ENCODE measurements at places on chromosomes 5 and 9.

DNA sequence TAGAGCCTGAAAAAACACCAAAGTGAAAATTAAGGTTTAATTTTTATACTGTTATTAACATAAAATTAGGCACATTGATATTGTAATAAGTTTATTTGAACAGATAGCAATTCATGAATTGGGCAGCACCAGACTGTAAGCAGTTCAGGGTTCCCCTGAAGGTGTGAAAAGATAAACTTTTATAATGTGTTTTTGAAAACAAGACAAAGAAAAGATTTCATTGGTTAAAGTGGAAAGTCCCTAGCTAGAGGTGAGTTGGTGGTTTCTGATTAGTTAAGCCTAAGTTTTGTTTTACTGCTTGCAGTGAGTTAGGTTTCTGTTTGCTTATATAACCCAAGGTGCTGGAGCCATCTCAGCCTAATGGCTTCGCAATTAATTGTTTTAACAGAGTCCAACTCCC lies 96.5 kb upstream of the RPS23 start:
- DNase-seq: no peak

DNA sequence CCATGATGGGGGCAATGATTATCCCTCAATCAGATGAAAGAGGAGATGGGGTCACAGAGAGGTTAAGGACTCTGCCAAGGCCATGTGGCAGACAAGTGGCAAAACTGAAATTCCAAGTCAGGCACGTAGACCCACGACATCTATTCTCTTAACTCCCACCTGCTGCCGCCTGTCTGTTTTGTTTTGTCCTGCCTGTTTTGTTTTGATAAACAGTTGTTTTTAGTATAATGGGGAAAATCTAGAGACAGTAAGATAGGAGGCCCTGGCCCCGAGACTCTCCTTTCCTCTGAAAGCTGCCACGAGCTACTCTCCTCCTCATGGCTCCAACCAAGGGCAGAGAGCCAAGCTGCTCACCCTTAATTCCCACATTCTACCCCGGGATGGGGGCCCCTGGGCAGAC lies 4.9 kb downstream of the FSTL4 start:
- DNase-seq: no peak

DNA sequence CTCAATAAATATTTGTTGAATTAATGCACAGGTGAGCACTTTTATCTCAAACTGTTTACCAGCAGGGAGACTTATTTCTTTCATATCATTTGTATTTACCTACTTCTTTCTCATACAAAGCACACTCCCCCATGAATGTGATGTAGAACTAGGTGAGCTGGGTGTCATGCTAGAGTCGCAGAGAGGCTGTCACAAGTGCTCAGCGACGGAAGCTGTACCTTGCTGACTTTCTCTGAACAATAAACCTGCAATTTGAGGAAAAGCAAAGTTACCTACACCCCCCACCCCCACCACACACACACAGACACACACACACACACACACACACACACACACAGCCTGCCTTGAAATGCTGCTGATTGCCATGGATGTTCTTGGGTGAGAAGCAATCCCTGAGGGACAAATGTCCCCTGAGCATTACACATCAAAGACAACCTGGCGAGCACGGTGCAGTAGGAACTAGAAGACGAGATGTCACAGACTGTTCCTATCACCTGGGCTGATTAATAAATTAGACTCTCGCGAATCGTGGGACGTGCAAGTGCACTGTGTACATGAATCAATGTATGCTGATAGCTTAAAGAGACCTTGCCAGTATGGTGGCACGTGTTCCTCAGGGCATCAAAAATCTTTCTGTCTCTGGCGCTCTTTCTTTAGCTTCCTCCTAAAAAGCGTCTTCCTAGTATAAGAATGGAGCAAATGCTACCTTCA lies 66.1 kb downstream of the BRINP1 start:
- no peak for DNase-seq

DNA sequence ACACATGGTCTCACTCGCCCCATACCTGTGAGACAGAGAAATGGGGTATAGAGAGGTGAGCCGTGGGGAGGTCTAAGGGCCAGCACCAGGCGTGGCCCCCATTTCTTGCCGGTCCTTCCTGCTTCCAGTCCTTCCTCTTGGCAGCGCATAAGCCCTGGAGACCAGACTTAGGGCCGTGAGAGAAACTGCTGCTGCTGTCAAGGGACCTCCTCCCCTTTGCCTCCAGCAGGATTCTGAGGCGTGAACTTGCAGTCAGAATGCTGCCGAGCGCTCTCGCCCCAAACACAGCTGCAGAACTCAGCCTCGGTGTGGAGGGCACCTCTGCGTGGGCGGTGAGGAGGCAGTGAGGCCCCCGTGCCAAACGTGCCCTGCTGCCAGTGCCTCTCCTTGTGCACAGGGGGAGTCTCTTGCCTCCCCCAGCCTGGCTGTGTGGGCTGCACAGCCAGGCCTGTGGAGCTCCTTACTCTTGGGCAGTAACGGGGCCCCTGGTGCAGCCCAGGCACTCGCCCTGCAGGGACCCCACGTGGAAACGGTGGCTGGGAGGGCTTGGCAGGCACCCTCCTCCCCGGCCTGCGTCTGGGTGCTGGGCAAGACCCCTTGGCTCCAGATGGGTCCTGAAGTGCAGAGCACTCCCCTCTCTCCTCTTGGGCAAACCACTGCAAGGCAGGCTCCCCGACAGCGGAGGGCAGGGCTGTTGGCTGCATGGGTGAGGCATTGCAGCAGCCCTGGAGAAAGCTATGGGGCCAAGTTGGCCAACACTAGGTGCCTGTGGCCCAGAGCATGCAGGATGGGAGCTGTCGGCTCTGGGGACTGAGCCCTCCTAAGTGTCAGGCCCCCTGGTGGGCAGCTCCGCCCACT lies 85.4 kb downstream of the RXRA start:
- DNase-seq: no peak

GRCh38 chr9:93119953-93120845 lies 13.9 kb downstream of the NINJ1 start:
- no peak for DNase-seq

DNA sequence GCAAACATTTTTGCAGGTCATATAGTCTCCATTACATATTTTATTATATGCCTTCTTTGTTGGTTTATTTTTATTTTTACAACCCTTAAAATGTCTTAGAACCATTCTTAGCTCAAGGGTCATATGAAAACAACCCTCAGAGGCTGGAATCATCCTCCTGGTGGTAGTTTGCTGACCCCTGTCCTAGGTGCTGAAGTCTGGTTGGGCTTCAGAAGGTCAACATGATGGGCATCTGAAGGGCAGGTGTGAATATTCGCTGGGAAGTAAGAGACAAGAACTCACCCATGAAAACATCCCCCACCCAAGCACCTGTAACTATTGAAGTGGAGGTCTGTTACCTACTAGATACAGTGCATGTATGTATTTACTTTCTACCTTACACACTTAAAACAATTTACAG lies 75.4 kb downstream of the OSMR start:
- peak; percentile 29 for DNase-seq

DNA sequence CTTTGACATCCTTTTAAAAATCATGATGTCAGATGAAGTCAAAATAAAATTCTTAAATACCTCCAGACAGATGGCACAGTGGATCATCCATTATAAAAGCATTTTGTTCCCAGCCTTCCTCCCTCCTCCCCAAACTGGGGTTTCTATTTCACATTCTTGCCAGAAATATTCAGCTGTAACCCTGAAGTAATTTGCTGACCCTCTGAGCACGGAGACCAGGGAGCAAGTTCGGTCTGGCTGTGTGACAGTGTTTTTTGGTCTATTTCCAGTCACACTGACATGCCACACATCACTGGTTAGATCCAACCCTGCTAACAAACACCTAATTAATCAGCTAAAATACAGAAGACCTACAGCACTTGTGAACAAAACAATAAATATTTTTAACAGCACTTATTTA lies 126.2 kb upstream of the DMRT1 start:
- no peak for DNase-seq

DNA sequence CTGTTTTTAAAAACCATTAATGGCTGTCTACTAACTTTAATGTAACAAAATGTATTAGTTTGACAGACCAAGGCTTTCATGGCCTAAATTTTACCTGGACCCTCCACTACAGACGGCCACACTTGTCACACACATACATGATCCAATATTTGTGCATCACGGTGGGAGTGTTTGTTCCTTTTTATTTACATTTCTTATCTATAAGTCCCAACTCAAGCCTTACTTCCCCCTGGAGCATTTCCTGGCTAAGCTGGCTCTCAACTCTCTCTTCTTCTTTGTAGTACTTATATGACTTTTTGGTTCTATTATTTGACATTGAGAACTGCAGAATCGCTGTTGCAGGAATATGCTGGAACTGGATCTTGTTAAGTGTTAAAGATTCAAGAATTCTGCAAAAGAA lies 534.4 kb downstream of the RAB3C start:
- DNase-seq: no peak

DNA sequence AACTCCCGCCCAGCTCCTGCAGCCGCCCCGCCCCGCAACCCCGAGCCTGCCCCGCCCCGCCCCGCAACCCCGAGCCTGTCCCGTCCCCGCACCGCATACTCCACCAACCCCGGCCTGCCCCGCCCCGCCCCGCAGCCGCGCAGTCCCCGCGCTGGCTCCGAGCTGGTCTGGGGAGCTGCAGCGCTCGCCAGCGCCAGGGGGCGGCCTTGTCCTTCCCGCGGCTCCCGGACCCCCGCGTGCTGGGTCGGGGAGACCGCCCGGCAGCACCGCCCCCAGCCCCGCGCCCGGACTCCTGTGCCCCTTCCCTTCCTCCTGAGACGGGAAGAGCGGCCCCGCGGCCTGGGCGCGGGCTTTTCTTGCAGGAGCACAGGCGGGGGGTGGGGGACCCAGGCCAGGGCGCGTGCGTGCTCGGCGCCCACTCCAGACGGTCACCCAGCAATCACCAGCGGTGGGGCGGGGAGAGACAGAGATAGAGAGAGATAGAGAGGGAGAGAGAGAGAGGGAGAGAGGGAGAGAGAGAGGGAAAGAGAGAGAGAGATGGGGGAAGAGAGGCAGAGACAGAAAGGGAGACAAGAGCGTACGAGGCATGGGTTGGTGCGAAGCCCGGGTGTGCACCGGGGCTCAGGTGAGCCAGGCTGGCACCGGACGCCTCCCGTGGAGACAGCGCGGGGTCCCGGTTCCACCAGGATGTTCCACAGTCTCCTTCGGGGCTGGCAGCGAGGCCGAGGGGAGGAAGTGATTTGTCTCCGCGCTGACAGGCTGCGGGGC lies 14.7 kb upstream of the TMEM250 start:
- DNase-seq: peak; percentile 72

- no peak for DNase-seq
Observed at GRCh38 chr5:81773574-81773973, 22.7 kb upstream of the SSBP2 start.

DNA sequence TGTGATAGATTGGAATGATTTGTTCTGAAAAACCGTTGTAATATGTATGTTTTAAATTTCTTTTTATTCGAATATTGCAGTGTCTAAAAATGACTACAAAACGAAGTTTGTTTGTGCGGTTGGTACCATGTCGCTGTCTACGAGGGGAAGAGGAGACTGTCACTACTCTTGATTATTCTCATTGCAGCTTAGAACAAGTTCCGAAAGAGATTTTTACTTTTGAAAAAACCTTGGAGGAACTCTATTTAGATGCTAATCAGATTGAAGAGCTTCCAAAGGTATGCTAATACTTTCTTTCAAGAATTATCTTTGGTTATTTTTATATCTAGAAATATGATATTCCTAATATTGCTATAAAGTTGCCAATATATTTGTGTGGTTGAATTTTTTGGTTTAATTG lies 66.3 kb downstream of the ERBIN start:
- no peak for DNase-seq

- DNase-seq: no peak
Observed at GRCh38 chr9:131651599-131651998, 88.3 kb downstream of the RAPGEF1 start.

- peak; percentile 19 for DNase-seq
Observed at GRCh38 chr5:126869005-126869451, 92.1 kb downstream of the LMNB1 start.

DNA sequence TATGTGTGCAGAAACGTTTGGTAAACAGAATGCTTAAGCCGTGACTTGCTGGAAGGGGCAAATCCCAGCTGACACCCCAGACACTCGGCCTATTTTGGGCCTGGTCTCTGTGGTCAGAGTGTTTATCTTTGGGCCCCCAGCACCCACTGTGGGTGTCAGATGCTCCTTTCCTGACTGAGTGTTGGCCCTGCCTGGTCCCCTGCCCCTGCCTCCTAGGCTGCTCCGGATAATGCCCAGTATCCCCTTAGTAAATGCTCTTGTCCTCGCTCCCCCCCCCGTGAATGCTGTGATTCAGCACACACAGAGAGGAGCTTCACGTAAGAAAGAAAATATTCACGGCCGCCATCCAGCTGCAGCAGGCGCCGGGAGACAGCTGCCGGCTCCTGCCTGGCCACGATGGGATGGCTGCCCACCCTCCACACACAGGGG lies 11.3 kb upstream of the ANGPTL2 start:
- no peak for DNase-seq

DNA sequence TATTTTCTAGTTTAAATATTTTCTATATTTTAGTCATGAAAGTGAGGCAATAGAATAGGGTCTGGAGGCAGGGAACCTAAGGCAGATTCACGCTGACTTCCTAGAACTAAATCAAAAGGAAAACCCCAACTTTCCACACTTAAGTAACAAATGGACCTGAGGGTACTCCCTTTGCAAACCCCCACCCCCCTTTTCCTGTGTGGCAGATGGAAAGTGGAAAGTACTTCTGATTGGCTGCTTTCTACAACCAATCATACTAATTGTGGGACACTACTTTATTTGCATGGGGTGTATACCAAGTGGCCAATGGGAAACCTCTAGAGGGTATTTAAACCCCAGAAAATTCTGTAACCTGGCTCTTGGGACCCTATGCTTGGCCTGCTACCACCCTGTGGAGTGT lies 4.8 kb upstream of the CENPH start:
- no peak for DNase-seq

DNA sequence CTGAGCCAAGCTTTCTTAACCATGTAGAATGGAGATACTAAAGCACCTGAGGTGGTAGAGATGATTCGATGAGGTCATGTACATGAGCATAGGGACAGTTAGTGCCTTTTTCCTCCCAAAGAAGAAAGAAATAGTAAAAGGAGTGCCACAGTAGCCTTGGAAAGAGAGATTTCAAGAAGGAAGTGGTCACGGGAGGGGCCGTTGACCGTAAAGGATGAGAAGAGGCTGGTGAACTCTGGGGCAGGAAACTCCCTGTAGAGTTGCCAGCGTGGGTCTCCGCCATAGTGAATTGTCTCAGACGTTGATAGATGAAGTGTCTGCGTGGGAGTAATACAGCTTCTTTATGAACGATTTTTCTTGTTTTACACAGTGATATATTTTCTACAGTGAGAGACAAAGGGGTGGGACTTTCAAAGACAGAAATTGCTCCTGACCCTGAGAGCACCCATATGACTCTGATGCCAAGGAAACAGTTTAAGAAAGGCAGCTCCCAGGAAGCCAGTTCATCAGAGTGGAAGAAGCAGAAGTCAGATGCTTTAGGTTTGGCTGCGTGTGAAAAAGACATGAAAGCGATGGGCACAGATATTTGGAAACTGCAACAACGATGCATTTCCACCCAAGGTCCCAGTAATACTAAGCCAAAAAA lies 41.3 kb downstream of the UGCG start:
- no peak for DNase-seq

- no peak for DNase-seq
Observed at GRCh38 chr9:33331377-33331891, 41.1 kb downstream of the NFX1 start.

Data from endothelial cell (in vitro differentiated cells).